C1 segment of cervical spinal cord (tissue), 14 donors: ENCODE measurements at places on chromosomes 7 and 10.

- DNase-seq, result no peak
Observed at GRCh38 chr10:69142983-69143382, 19.0 kb downstream of the VPS26A start.

GRCh38 chr7:55474944-55475854 lies 97.1 kb downstream of the VOPP1 start:
- DNase-seq, result no peak

GRCh38 chr10:68303849-68304412 lies 27.9 kb upstream of the HNRNPH3 start:
- DNase-seq, result no peak

GRCh38 chr7:83608716-83609115 lies 40.2 kb downstream of the SEMA3E start:
- no peak for DNase-seq

- DNase-seq, result no peak
Observed at GRCh38 chr7:29282819-29283414, 88.3 kb downstream of the CHN2 start.

- DNase-seq, result no peak
Observed at GRCh38 chr7:80443325-80443724, 68.5 kb downstream of the GNAT3 start.

- no peak for DNase-seq
Observed at GRCh38 chr10:29600067-29600466, 34.7 kb downstream of the SVIL start.

DNA sequence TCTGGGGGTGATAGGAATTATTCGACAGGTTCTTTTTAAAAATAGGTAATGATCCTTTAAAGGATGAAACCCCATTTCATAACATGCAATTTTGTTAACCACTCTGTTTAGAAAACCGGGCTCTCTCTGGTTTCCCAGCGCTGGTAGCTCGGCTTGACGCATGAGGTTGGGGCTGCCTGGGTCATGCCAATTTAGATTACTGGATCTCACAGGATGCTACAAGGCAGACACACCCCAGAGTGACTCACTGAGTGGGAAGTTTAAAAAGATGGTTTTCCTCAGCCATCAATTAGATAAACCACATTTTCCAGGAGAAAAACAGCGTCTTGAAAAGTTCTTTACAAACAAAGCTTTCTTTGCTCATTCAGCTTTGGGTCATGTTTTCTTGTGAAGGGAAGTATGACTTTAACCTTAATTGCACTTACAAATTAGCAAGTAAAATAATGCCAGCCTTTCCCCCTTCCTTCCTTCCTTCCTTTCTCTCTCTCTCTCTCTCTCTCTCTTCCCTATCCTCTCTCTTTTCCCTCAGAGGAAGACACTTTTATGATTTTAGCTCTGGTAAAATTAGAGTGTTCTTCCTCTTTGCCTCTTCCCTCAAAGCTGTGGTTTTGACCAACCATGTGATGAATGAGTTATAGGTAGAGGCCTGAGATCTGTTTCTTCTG lies 99.8 kb downstream of the EPDR1 start:
- DNase-seq, result no peak

GRCh38 chr10:88226891-88227290 lies 356.2 kb downstream of the RNLS start:
- no peak for DNase-seq

- no peak for DNase-seq
Observed at GRCh38 chr7:105036217-105037168, 22.5 kb downstream of the KMT2E start.

DNA sequence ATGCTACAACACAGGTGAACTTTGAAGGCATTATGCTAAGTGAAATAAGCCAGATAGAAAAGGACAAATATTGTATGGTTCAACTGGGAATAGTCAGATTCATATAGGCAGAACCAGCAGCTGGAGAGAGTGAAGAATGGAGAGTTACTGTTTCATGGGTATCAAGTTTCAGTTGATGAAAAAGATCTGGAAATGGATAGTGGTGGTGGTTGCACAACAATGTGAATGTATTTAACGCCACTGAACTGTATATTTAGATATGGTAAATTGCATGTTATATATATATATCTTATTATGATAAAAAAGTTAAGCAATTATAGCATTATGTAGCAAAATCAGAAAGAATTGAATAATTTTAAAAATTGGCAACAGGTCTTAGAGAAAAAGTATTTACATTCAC lies 3.9 kb downstream of the LMBR1 start:
- no peak for DNase-seq
